ENCODE measurements at places on chromosomes 7 and 10.

DNA sequence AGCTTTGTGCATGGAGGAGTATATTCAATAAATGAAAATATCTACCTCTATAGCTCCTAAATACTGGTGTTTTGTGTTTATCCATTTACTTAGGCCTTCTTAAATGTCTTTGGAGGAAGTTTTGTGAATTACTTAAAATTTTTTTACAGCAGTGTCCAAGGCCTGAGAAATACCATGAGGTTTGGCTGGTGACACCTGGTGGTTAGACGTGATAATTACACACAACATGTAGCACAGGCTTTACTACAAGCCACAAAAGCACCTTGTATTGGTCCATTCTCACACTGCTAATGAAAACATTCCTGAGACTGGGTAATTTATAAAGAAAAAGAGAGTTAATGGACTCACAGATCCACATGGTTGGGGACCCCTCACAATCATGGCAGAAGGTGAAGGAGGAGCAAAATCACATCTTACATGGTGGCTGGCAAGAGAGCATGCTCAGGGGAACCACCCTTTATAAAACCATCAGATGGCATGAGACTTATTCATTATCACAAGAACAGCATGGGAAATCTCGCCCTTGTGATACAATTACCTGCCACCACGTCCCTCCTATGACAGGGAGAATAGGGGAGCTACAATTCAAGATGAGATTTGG lies 20.6 kb downstream of the HYAL4 start:
- DNase-seq = no peak

DNA sequence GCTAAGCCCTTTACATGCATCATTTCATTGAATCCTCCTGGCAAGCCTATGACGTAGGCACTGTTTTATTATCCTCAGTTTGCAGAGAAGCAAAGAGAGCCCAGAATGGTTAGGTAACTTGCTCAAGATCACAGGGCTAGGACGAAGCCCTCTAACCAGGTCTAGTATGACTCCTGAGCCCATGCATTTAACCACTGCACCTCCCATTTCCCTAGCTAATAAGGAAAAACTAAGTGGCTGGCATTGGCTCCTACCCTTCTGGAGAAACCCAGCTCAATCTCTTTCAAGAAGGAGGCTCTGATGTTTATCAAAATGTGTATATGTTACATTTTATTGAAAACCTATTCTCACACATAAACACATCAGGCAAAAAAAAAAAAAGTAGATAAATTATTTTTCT lies 19.8 kb downstream of the MYOF start:
- DNase-seq = no peak

GRCh38 chr10:15387021-15387420 lies 15.9 kb upstream of the FAM171A1 start:
- no peak for DNase-seq

DNA sequence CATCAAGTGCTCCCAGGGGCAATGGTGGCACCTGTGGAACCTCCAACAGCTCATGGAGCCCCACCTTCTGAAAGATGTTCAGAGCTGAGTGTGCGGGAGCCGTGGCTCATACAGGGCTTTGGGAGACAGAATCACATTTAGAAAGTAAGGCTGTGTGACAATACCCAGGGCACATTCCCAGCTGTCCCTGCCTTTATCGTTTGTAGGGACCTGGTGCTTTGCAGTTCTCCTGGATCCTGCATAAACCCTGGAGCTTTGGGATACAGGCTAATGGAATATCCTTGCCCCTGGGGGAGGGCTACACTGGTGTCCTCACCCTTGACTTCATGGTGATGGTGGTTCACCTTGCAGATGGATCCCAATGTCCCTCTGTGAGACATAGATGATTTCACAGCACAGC lies 134.8 kb upstream of the LAMB4 start:
- DNase-seq = no peak

DNA sequence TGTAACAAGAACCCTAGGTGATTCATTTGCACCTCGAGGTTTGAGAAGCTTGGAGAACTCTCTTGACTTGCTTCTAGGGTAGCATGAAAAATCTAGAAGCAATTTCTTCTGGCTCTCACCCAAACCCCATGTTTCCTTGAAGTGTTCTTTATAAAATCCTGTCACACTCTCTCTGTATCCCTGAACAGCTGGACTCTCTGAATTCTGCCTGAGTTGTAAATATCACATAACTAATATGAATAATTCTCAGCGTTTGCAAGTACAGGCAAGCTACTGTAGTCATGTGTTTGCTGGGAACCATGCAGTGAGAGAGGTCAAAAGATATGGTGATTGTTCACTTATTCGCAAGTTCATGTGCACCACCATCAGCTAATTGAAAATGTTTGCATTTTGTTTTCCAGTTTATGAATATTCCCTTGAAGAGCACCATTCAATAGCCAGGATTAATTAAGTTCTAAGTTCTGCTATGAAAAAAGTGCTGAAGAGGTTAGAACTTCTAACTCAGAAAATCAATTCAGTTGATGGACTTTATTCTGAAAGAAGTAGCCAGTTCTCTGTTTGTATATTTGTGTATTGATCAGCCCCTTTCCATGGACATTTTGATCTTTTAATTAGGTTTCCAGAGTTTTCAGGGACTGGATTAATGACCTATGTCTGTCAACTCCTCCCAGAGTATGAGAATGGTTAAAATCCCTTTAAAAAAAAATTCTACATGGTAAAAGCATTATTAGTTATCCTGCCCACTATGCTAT lies 243.0 kb downstream of the PLXDC2 start:
- no peak for DNase-seq

DNA sequence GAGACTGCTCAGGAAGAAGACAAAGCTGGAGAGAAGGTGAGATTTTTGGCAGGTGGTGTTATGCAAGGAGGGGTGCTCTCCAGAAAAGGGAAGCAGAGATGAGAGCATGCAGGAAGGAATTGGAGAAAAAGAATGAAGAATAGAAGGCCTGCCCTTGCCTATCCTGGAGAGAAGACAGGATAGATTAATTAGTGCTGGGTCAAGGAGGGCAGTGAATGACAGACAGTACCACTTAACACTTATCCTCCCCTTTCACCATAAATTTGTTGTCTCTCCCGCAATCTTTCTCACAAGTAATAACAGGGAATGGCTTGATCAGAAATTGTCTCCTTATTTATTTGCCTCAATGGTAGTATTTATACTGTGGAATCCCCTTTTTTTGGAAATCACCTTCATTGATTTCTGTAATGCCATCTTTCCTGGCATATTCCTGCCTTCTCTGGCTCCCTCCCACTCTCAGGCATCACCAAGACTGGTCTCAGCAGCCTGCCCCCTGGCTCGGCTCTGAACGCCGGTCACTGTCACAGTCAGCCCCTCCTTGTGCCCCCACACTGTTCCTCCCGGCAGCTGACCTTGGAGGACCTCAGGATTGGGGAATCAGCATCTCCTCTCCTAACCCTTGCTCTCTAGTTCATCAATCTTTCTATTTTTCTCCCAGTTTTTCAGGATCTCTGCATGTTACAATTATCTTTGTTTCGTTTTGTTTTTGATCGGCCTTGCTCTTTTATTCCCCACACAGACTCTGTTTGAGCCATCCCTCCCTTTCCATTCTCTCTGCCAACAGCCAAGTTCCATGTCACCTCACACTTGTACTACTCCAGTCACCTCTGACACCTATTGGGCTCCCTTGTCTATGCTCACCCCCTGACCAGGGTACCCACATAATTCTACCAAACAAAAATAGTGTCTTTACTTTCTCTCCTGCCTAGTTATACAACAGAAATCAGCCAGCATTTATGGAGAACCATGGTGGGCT lies 294.2 kb downstream of the PLXDC2 start:
- DNase-seq = no peak

DNA sequence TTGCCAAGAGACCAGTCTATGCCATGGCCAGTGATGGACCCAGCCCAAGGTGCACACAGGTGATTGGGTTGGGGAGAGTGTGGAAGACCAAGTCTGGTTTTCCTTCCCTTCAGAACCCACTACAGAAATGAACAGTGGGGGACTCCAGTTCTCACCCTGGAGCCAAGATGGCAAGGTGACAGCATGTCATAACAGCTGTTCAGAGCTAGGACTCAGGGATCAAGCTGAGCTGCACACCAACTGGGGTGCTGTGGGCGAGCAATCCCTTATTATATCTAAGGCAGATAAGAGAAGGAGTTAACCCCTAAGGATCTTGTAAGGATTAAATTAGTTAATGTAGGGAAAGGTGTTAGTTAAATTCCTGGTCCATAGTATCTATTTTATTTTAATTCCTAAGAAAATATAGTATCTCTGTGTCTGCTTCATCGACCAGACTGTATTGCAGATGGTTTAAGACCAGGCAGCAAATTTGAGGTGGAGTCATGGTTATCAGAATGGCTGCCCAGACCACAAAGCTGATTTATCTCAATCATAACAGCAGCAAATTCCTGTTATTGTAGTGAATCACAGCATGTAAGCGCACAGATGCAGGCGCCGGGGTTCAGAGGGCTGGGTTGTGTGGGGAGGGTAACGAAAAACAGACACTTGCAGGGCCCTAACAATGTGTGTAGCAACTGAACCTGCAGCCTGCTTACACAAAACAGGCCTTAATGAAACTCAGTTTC lies 208.7 kb upstream of the ZNF32 start:
- DNase-seq = no peak

DNA sequence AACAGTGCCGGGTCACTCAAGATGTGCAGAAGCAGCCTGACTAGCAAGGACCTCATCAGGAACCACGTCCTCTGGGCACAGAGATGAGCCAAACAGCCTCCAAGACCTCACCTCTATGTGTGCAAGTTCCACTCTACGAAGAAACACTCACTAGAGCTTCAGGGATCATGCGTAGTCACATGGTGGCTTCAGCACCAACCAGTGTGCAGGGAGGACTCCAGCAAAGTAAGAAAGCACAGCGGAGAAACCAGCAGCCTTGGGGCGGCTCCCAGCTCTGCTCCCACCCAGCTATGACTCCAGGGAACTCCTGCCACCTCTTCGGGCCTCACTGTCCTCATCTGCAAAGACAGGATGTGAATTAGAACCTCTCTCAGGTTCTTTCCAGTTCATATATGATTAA lies 58.2 kb downstream of the SLIT1 start:
- DNase-seq = no peak

GRCh38 chr10:79453392-79453791 lies 8.0 kb upstream of the ZCCHC24 start:
- no peak for DNase-seq

- DNase-seq = no peak
Measured at GRCh38 chr10:67697724-67698131, 1.7 kb upstream of the CTNNA3 start.

- no peak for DNase-seq
Measured at GRCh38 chr7:42292991-42293521, 56.0 kb upstream of the GLI3 start.

DNA sequence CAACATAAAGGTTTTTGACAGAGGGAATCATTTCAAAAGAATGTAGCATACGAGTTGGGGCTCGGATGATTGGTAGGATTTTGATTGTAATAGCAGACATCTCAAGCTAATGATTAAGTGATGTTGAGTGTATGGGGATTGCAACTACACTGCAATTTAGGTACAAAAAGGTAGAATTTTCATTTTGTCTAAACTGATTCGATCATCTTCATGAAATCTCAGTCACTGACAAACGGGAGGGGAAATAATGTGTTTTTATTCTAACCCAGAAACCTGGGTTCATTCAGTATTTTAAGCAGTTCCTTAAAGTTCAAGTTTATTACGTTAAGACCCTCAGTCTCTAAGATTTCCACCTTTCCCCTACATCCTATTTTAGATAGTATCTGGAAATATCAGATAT lies 3.9 kb upstream of the PHYHIPL start:
- DNase-seq = no peak

GRCh38 chr10:58453105-58453504 lies 59.6 kb upstream of the BICC1 start:
- DNase-seq = no peak

GRCh38 chr7:70935311-70935710 lies 196.6 kb upstream of the GALNT17 start:
- DNase-seq = no peak

DNA sequence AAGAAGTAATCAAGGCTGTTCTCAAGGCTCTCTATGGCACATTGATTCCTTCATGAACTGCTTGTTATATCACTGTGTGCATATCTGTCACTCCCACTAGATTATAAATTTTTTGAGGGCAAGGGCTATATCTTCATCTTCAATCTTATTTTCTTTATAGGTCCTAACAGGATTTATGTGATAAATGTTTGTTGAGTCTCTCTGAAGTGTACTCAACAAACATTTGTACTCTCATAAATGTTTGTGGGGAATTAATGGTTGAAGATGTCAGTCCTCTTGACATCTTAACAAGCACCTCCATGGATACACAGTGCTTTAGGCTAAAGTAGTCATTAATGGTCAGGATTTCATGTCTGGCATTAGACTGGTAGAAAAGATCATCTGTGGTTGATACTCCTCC lies 143.2 kb downstream of the RNLS start:
- no peak for DNase-seq

GRCh38 chr7:155454183-155455112 lies 3.5 kb upstream of the EN2 start:
- DNase-seq = no peak

DNA sequence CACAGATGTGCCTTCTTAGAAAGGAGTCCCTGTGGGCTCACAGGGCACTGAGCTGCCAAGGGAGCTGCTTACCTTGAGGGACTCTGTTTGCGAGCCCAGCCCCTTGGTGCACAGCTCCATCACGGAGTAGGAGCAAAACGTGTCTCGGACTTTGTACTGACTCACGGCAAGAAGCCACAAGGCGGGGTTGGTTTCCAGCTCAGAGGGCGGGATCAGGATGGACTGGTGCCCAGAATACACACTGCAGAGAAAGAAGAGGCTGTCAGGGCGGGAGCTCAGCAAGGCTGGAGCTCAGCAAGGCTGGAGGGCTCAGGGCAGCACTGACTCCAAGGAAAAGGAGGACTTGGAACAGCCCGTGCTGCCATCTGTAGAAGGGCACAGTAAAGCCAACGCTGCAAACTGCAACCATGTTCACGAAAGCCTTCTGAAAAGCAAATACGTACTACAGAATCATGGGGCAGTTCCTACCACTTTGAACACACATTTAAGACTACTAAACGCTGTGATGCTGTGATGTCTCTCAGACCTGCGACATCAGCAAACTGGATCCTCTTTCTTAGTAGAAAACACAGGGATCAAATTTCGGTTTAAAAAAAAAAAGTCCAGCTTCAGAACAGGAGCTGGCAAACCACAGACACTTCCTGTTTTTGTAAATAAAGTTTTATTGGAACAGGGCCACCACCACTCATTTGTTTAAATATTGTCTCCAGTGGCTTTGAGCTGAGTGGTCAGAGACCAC lies 194.3 kb downstream of the ZMYND11 start:
- no peak for DNase-seq

DNA sequence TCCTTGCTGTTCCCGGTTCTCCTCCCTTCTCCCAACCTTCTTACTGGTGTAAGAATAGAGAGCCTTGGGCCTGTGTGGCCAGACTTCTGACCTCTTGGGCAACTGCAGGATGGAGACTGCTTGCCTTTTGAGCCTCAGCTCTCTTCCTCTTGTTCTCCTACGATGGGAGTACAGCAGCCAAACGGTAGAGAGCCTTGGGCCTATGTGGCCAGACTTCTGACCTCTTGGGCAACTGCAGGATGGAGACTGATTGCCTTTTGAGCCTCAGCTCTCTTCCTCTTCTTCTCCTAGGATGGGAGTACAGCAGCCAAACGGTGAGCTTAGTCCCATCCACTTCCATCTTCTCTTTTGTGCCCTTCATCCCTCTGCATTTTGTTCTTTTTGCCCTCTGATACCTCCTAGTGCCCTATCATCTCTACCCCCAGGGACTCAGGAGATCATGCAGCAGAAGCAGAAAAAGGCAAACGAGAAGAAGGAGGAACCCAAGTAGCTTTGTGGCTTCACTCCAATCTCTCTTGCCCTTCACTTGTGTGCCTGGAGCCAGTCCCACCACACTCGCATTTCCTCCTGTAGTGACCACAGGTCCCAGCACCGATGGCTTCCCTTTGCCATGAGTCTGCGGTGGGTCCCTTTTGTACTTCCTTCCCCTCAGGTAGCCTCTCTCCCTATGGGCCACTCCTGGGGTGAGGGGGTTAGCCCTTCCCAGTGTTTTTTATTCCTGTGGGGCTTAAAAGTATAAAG lies 15.3 kb downstream of the SLC25A13 start:
- DNase-seq = no peak

Measured in stimulated activated CD4-positive, alpha-beta T cell treated with anti-CD3 and anti-CD28 coated beads, TNF-alpha, amount 100 ng/mL, for 4 hours (primary cell).